ENCODE measurements at places on chromosomes 7 and 10.

- DNase-seq: no peak
Observed at GRCh38 chr7:140223515-140224221, 46.9 kb upstream of the KDM7A start.

GRCh38 chr7:128135159-128135514 lies 103.9 kb upstream of the LRRC4 start:
- DNase-seq: no peak

DNA sequence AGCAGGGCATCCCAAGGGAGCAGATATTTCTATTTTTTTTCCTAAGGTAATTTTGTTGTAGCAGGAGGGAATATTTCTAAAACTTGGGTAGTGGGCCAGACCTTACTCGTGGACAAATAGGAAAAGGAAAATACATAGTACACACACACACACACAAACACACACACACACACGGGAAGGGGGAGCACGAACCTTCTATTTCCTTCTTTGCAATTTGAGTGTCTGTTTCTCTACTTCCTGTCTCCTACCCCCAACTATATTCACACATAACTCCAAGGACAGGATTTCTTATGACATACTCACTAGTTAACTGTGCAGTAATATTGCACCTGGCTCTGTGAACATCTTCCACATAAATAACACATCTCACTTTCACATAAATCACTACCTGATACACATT lies 4.4 kb downstream of the LDB1 start:
- DNase-seq: no peak

GRCh38 chr10:66483966-66484365 lies 441.9 kb upstream of the LRRTM3 start:
- no peak for DNase-seq

- DNase-seq: no peak
Observed at GRCh38 chr7:66631471-66631870, 2.8 kb downstream of the KCTD7 start.

DNA sequence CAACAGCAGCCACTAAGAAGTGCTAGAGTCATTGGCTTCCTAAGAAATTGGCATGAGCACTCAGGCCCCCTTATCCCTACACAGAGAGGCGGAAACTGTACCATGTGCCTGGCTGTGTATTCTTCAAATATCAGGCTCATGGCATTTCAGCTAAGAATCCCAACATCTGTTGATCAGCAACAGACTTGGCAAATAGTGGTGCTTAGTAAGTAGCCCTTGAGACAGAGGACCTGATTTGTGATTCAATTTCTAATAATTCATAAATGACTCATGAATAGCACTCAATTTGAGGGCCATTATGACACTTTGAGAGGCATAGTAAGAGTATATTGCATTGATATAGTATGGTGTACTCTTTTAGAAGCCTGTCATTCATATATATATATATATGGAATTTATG lies 309.1 kb downstream of the LRMDA start:
- no peak for DNase-seq

DNA sequence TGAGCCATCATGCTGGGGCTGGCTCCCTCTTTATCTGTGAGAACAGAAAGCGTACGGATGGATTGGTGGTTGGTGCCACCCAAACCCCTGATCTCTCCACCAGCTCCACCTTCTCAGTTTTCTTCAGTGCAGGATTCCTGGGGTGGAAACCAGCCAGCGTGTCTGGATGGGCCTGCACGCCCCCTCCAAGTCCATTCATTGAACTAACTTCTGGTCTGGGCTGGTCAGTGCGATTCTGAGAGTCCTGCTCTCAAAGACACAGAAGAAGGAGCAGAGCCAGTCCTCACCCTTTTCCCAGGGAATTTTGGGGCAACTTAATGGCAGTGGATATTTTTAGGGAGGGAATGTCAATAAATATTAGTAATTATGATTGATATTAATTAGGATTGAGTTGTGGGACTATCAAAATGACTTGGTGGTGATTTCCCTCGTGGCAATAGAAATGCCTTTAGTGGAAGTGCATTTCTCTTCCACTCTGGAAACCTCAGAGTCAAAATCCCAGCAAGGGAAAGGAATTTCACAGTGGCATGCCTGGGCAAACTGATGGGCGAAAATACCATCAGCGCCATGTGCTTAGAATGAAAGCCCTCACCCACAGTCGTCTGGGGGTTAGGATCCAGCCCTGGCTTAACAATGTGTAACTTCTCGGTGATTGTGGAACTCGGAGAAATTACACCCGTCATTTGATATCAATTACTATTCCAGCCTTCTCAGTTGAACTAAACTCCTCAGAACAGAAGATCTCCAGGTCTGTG lies 69.3 kb upstream of the EEPD1 start:
- DNase-seq: no peak

- no peak for DNase-seq
Observed at GRCh38 chr10:3911241-3911640, 126.2 kb upstream of the KLF6 start.

GRCh38 chr10:83764666-83765065 lies 374.6 kb upstream of the GHITM start:
- no peak for DNase-seq

- DNase-seq: no peak
Observed at GRCh38 chr10:131964298-131964697, 17.4 kb downstream of the BNIP3 start.

DNA sequence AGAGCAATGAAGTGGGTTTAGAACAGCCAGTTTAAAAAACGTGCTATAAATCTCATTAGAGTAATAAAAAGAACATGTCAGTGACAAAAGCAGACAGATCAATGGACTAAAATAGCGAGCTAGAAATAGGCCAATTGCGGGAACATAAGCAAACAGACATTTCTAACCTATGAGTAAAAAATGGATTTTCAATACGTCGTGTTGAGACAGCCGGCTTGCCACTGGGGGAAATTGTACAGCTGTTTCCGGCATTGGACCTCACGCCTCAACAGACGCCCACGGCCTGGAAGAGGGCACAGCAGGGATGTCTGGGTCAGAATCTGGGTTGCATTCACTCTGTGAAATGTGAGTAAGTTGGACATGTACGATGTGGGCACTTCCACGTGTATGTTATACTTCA lies 92.9 kb downstream of the SVOPL start:
- peak; percentile 20 for DNase-seq

DNA sequence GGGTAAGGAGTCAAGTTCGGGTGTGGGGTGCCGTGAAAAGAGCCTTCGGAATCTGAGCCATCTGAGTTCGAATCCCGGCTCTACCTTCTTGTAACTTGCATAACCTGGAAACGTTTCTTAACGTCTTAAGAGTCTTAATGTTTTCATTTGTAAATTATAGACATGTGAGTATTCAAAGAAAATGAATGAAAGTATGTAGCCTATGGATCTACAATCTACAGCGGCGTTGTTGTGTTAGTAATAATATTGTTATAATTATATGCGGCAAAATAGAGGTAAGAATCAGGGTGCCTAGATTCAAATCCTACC lies 559 bp downstream of the VTI1A start:
- no peak for DNase-seq

GRCh38 chr7:82521906-82522445 lies 78.4 kb upstream of the CACNA2D1 start:
- no peak for DNase-seq

- DNase-seq: no peak
Observed at GRCh38 chr10:110285501-110285900, 19.2 kb downstream of the SMNDC1 start.

DNA sequence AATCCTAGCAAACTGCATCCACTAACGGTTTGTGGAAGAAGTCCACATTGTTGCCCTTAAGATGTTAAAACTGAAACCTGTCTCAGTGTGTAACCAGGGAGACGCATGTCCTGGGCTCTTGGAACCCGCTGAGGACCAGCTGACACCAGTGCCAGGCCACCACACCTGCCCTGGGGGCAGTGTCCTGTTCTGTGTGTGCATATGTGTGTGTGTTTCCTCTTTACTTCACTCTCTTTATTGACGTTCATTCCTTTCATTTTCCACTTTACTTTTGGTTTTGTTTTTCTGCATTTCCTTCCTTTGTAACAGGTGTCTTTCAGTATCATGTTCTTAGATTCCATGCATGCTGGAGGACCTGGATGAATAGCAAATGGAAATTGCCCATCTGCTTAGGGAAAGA lies 83.8 kb downstream of the TEX36 start:
- DNase-seq: no peak

DNA sequence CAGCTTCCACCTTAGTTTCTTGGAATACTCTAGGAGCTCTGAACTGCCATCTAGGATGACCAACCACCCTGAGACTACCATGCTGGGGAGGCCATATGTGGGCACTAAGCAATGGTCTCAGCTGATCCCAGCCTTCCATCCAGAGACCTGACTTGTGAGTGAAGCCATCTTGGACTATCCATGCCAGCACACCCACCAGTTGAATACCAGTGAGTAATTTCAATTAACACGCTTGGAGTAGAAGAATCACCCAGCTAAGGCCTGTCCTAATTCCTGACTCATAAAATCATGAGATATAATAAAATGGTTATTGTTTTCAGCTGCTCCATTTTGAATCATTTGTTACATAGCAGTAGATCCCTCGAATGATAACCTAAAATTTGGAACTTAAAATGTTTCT lies 5.2 kb upstream of the KIF5B start:
- no peak for DNase-seq

DNA sequence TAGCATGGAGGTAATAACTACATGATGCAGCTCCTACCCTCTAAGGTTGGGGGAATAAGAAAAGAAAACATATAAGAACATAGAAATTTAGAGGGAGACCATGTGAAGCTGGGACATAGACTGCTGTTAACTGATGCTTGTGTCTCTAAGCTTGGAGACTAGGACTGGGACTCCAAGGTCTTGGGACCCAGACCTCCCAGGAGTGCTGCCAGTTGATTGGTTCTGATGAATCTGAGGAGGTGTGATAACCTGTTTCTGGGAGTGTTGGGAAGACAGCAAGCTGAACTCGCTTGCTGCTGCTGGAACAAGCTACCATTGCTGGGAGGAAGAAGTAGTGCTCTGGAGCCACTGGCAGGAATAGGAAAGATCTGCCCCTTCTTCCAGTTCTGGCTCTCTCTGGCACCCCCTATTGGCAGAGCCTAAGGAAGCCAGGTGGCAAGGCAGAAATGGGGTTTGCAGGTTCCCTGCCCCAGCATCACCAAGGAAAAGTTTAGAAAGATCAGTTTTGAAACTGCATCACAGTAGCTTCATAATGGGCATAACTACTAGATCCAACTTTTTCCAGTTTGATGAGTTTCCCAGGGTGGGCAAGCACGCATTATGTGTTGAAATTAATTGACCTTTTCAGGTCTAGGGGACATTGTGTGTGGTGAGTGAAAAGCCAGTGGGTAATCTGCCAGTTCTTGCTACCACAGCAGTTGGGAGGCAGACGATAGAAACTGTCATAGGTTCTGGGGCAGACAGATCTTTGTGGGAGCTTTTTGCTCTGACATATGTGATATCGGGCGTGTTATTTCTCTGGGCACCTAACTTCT lies 140.7 kb downstream of the SND1 start:
- peak; percentile 18 for DNase-seq

- DNase-seq: no peak
Observed at GRCh38 chr10:35752469-35753461, 110.7 kb upstream of the FZD8 start.

DNA sequence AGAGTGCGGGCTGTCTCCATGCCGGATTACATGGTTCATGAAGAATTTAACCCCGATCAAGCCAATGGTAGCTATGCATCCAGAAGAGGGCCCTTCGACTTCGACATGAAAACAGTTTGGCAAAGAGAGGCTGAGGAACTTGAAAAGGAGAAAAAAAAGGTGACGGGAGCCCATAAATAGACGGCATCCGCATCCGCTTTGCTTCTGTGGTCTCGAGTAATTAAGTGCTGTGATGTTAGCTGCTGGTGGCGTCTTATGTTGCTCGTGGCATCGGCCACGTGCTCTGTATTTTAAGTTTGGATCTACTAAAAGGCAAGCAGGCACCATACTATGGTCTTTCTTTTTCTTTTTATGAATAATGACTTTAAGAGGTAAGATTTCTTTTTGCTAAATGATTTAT lies 11.1 kb downstream of the C7orf57 start:
- no peak for DNase-seq

- no peak for DNase-seq
Observed at GRCh38 chr7:69967689-69968450, 369.6 kb downstream of the AUTS2 start.

- no peak for DNase-seq
Observed at GRCh38 chr10:127145173-127145572, 51.2 kb downstream of the INSYN2A start.

DNA sequence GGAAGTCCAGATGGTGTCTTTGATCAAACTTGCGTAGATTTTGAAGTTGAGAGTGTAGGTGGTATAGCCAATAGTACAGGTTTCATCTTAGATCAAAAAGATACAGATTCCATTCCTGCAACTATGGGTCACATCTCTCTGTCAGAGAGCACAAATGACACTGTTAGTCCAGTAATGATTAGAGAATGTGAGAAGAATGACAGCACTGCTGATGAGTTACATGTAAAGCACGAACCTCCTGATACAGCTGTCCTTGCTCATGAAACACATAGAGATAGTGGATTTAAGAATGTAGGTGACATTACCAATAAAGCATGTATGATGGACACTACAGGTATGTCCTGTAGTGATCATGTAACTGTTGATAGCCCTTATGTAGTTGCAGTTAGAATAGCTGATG lies 59.1 kb downstream of the LOXL4 start:
- DNase-seq: no peak

DNA sequence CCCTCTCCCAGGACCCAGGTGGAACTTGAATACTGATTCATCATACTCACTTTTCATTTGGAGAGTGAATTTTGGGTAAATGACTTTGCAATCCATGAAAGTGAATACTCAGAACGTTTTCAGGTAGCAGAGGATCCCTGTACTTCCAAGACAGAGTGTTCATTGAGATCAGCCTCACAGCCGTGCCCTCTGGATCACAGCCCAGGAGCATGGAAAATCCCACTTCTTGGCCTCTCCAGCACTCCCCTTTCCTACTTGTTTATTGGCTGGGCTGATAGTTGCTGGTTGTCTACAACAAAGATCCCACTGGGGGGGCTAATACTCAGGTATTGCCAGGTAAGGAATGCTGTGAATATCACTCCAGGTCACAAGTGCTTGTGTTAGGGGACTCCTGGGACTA lies 5.9 kb downstream of the GCK start:
- DNase-seq: no peak

GRCh38 chr10:75860009-75860408 lies 428.6 kb downstream of the LRMDA start:
- no peak for DNase-seq

Data from activated T-cell treated with anti-CD3 and anti-CD28 coated beads for 48 hours (primary cell).